ENCODE measurements at places on chromosomes 6 and 20.

- H3K4me1 ChIP-seq: peaks cover 26% of the 10 kb centered on the region
- no peaks in the 10 kb centered on the region for H3K27me3 ChIP-seq
- peaks cover 6% of the 10 kb centered on the region for H3K36me3 ChIP-seq
- H3K27ac ChIP-seq: peak overlapping the region; percentile 28
- no peak for DNase-seq
- no peak overlapping the region for H3K4me3 ChIP-seq
Observed at GRCh38 chr6:36067374-36068011, 39.9 kb downstream of the MAPK14 start.

- no peak for DNase-seq
- H3K27ac ChIP-seq: no peak overlapping the region
- H3K4me1 ChIP-seq: no peaks in the 10 kb centered on the region
- H3K4me3 ChIP-seq: no peak overlapping the region
- H3K27me3 ChIP-seq: no peaks in the 10 kb centered on the region
Observed at GRCh38 chr6:113137426-113137825, 719.7 kb upstream of the MARCKS start.

DNA sequence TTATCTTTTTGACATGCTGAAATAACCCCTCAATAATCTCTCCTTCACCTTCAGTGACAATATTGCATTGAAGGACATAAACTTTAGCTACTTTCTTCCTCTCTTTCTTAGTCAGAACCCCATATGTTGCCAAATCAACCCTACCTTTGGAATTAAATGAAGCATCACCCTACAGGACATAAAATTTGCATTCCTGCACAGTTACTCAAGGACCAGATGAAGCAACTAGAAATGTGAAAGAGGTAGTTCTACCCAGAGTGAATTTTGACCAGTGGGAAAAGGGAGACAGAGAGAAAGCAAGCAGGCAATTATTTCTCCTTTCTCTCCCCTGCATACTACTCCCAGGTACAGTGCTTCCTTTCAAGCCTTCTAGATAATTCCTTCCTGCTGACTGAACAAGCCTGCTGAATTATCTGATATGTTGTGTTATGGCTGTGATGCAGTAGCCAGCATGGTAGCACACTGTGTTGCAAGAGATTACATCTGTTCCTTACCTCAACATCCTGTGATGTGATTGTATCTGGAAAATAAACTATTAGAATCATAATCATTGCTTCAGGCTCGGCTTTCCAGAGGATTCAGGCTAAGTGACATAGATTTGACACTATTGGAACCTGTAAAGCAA is 16.6 kb downstream of the TENT5A start:
- peak; percentile 38 for DNase-seq
- no peak overlapping the region for H3K4me3 ChIP-seq
- no peaks in the 10 kb centered on the region for H3K27me3 ChIP-seq
- H3K4me1 ChIP-seq: peaks cover 20% of the 10 kb centered on the region

DNA sequence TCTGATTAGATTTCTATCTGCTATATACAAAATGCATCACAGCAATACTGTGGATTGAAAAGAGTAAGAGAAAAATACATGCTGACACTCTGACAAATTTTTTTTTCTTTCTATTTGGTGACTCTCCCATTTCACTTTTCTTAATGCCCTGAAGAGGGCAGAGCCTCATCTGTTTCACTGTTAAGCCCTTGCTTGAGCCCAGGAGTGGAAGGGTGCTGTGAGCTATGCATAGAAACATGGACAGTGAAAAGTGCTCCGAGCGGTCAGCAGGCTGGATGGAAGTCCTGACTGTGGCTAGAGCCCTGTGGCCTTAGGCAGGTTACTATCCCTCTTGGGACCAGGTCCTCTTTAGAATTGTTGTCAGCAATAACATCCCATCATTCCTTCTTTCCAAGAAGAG is 17.4 kb upstream of the CSE1L start:
- no peak overlapping the region for H3K4me3 ChIP-seq
- no peaks in the 10 kb centered on the region for H3K4me1 ChIP-seq
- H3K36me3 ChIP-seq: peaks cover 93% of the 10 kb centered on the region
- DNase-seq: peak; percentile 20

DNA sequence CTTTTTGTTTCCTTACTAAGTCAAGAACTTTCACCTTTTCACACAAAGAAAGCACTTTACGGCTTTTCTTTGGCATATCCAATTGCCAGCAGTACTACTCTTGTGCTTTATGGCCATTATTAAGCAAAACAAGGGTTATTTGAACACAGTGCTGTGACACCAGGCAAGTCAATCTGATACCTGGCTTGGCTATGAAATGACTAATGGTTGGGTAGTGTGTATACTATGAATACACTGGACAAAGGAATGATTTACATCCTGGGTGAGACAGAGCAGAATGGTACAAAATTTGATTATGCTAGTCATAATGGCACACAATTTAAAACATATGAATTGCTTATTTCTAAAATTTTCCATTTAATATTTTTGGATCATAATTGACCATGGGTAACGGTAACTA is 22.1 kb upstream of the ADGRF1 start:
- no peaks in the 10 kb centered on the region for H3K27me3 ChIP-seq
- no peak overlapping the region for H3K27ac ChIP-seq
- no peaks in the 10 kb centered on the region for H3K36me3 ChIP-seq
- no peak for DNase-seq
- H3K4me1 ChIP-seq: peaks cover 11% of the 10 kb centered on the region

DNA sequence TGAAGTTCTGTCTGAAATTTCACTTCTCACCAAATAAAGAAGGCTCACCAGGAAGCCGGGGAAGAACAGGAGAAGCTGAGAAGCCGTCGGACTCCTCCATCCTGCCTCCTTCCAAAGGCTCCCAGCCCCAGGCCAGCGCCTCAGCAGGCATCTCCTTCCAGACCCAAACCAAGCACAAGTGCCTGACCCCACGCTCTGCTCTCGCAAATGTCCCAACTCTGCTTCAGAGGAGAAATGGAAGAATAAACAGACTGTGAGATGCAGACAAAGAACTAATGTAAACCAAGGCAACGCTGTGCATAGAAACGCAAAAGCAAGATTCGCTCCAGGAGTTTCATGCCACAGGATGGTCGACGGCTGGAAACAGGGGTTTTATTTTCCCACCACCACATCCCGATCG is 100.3 kb upstream of the EXOC2 start:
- H3K27ac ChIP-seq: no peak overlapping the region
- H3K4me1 ChIP-seq: no peaks in the 10 kb centered on the region
- no peak for DNase-seq
- H3K27me3 ChIP-seq: peaks cover 45% of the 10 kb centered on the region
- no peak overlapping the region for H3K4me3 ChIP-seq

DNA sequence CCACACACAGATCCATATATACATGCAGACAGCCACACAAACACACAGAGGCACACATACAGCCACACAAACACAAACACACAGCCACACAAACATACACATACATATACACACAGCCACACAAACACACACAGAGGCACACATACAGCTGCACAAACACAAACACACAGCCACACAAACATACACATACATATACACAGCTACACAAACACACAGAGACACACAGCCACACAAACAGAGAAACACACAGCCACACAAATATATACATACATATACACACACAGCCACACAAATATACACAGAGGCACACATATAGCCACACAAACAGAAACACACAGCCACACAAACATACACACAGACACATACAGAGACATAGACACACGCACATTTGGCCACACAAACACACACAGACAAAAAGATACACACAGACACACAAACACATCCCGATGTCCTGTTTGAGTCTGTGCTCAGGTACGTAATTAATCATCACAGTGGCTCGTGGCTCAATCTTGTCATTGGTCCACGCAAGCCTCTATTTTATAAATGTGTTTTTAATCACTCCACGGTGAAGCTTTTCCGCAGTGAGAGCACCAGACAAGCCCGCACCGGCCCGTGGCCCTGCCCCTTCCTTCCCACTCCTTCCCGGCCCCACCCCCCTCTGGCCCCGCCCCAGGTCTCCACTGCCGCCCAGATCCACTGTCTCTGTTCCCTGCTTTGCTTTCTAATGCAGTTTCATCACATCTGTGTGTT is 135.3 kb downstream of the CDH4 start:
- H3K27ac ChIP-seq: peak overlapping the region; percentile 86
- H3K27me3 ChIP-seq: no peaks in the 10 kb centered on the region
- H3K36me3 ChIP-seq: peaks cover 6% of the 10 kb centered on the region

DNA sequence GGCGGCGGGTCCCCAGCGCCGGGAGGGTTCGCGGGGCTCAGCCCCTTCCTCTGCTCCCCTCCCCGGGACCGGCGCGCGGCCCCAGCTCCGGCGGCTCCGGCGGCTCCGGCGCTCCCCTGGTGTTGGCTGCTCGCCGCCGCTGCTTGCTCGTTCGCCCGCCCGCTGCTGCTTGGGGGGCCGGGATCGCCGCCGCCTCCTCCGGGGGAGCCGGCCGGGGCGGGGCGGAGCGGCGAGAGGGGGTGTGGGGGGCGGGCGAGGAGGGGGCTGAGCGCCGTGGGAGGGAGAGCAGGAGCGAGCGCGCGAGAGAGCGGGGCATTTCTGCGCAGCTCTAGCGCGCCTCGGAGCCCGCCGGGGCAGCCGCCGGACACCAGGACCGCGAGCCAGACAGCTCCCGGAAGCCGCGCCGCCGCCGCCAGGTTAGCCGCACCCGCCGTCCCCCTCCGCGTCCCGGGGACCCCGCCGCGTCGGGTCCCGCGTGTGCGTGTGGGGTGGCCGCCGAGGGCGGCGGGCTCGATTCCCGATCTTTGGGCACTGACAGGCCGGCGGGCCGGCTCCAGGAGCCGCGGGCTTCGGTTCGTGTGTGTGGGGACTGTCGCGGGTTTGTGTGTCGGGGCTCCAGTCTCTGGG is 62.0 kb upstream of the EPB41L1 start:
- no peak overlapping the region for H3K27ac ChIP-seq
- H3K36me3 ChIP-seq: no peaks in the 10 kb centered on the region
- H3K4me1 ChIP-seq: peaks cover 31% of the 10 kb centered on the region
- H3K4me3 ChIP-seq: peak overlapping the region; percentile 90
- peak; percentile 21 for DNase-seq

- H3K36me3 ChIP-seq: peaks cover 3% of the 10 kb centered on the region
- H3K4me1 ChIP-seq: peaks cover 6% of the 10 kb centered on the region
- DNase-seq: peak; percentile 30
- H3K4me3 ChIP-seq: no peak overlapping the region
Observed at GRCh38 chr6:34301408-34301807, 52.6 kb upstream of the SMIM29 start.

- peak overlapping the region; percentile 88 for H3K4me3 ChIP-seq
- peak overlapping the region; percentile 66 for H3K27ac ChIP-seq
- DNase-seq: peak; percentile 57
- peaks cover 4% of the 10 kb centered on the region for H3K36me3 ChIP-seq
- H3K27me3 ChIP-seq: no peaks in the 10 kb centered on the region
Observed at GRCh38 chr6:166626177-166627032, 646 bp downstream of the RPS6KA2 start.

- no peak for DNase-seq
- H3K36me3 ChIP-seq: no peaks in the 10 kb centered on the region
- H3K27ac ChIP-seq: no peak overlapping the region
- H3K27me3 ChIP-seq: peaks cover 51% of the 10 kb centered on the region
- H3K4me1 ChIP-seq: no peaks in the 10 kb centered on the region
Observed at GRCh38 chr20:48717680-48718223, 110.0 kb downstream of the PREX1 start.

DNA sequence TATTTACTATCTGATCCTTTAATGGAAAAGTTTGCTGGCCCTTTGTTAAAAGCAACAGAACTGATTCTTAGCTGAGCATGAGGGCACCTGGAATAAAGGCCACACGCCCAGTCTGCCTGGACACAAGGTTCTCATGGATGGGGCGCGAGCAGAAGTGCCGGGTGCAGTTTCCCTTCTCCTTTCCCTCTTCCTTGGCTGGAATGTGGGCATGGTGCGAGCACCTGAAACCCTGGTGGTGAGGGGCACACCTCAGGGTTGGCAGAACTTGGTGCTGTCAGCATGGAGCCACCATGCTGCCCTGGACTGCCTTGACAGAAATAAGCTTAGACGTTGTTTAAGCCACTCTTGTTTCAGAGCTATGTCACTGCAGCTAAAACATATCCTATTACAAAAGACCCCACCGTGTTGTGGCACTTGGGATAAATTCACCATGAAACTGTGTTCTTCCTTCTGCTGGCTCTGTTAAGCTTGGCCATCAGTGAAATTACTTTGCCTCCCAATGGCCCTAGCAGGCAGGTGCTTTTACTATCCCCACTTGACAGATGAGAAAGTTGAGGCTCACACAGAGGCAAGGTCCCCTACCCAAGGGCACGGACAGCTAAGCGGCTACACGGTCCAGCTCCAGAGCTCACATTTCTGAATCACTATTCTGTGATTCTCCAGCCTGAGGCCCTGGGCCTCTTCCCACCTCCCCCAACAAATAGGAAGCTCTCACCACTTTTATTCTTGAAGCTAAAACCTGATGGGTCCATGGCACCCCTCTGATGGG is 115.9 kb downstream of the PREX1 start:
- H3K4me1 ChIP-seq: no peaks in the 10 kb centered on the region
- peaks cover 1% of the 10 kb centered on the region for H3K27me3 ChIP-seq
- no peak overlapping the region for H3K4me3 ChIP-seq
- no peak for DNase-seq
- H3K36me3 ChIP-seq: no peaks in the 10 kb centered on the region

- H3K36me3 ChIP-seq: no peaks in the 10 kb centered on the region
- DNase-seq: no peak
- no peaks in the 10 kb centered on the region for H3K27me3 ChIP-seq
- no peaks in the 10 kb centered on the region for H3K4me1 ChIP-seq
- H3K27ac ChIP-seq: no peak overlapping the region
Observed at GRCh38 chr6:139398658-139399057, 24.2 kb upstream of the CITED2 start.

GRCh38 chr6:143261899-143262436 is 188.5 kb downstream of the ADAT2 start:
- no peak overlapping the region for H3K4me3 ChIP-seq
- no peaks in the 10 kb centered on the region for H3K27me3 ChIP-seq

DNA sequence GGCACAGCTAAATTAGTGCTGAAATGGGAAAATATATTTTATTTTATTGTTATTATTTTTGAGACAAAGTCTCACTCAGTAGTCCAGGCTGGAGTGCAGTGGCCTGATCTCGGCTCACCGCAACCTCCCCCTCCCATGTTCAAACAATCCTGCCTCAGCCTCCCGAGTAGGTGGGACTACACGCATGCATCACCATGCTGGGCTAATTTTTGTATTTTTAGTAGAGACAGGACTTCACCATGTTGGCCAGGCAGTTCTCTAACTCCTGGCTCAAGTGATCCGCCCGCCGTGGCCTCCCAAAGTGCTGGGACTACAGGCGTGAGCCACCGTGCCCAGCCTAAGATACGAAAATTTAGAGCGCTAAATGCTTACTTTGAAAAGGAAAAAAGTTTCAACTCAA is 4.8 kb downstream of the RAB23 start:
- peak overlapping the region; percentile 66 for H3K27ac ChIP-seq
- no peak for DNase-seq
- no peaks in the 10 kb centered on the region for H3K36me3 ChIP-seq
- H3K4me1 ChIP-seq: peaks cover 31% of the 10 kb centered on the region
- H3K27me3 ChIP-seq: no peaks in the 10 kb centered on the region

- H3K4me3 ChIP-seq: no peak overlapping the region
- no peaks in the 10 kb centered on the region for H3K27me3 ChIP-seq
- peaks cover 5% of the 10 kb centered on the region for H3K4me1 ChIP-seq
- no peak overlapping the region for H3K27ac ChIP-seq
- no peak for DNase-seq
Observed at GRCh38 chr6:4294636-4295035, 159.3 kb upstream of the ECI2 start.

GRCh38 chr6:3805448-3806123 is 43.6 kb upstream of the FAM50B start:
- no peaks in the 10 kb centered on the region for H3K27me3 ChIP-seq
- no peak overlapping the region for H3K27ac ChIP-seq
- no peaks in the 10 kb centered on the region for H3K36me3 ChIP-seq
- DNase-seq: peak; percentile 37

- peaks cover 7% of the 10 kb centered on the region for H3K36me3 ChIP-seq
- DNase-seq: no peak
- H3K4me3 ChIP-seq: no peak overlapping the region
- H3K27ac ChIP-seq: no peak overlapping the region
- H3K27me3 ChIP-seq: no peaks in the 10 kb centered on the region
Observed at GRCh38 chr20:59813126-59813947, 120.1 kb downstream of the SYCP2 start.

Measured in MCF 10A (cell line).